ENCODE measurements at places on chromosomes 4 and X.

- no peak for DNase-seq
These were observed 278.3 kb downstream of the PPP1R2C start for GRCh38 chrX:42499620-42500019.

GRCh38 chrX:97405031-97405660 lies 521.4 kb downstream of the RPA4 start:
- DNase-seq = no peak

GRCh38 chr4:110660755-110661154 lies 37.9 kb upstream of the PITX2 start:
- no peak for DNase-seq

GRCh38 chr4:109215506-109215905 lies 87.0 kb downstream of the COL25A1 start:
- no peak for DNase-seq

DNA sequence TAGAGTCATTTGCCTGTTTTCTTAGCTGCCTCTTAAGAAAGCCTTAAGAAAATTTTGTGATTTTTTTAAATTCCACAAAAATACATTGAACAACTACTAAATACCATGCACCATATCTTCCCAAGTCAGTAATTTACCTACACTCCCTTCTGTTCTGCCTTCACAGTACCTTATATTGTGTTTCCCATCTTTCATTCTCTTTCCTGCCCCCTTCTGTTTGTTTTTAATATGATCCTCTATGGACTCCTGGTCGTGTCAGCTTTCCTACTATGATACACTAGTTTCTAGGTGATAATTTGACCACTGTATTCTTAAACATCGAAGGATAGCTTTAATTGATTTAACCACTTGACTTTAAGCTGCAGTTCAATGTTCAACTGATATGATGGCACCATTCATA lies 297.7 kb upstream of the HAND2 start:
- DNase-seq = no peak
